DMS53 (cell line): ENCODE measurements at places on chromosomes 11 and 22.
A peak's percentile ranks its signal among the peaks of the same experiment; 100 is the strongest.

- no peak for DNase-seq
Measured at GRCh38 chr22:46908641-46909107, 146.2 kb downstream of the TBC1D22A start.

GRCh38 chr11:16179676-16180075, 176.7 kb downstream of the SOX6 start:
- DNase-seq: no peak

DNA sequence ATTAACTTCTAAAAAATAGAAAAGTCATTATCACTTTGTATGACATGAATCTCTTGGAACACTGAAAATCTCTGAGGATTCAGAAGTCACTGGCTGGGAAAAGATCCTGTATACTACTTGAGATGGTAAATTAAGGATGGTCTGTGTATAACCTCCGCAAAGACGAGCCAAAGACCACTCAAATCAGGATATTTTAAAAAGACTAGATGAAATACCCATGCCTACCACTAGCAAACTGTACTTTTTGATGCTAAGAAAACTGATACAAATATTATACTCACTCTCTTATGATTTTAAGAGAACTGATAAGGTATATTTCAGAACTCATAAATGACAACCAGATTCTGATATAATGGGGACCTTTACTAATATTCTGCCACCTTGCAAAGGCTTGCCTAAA, 78.6 kb upstream of the APOA1 start:
- DNase-seq: no peak

DNA sequence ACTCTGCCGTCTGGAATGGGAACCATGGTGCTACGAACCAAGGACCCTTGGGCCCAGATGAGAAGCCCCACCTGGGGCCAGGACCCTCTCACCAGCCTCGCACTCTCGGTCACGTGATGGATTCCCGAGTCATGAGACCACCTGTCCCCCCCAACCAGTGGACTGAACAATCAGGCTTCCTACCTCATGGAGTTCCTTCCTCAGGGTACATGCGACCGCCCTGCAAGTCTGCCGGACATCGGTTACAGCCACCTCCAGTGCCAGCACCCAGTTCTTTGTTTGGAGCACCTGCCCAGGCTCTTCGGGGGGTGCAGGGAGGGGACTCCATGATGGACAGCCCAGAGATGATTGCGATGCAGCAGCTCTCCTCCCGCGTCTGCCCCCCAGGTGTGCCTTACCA, 20.8 kb upstream of the SLC25A18 start:
- DNase-seq: no peak

DNA sequence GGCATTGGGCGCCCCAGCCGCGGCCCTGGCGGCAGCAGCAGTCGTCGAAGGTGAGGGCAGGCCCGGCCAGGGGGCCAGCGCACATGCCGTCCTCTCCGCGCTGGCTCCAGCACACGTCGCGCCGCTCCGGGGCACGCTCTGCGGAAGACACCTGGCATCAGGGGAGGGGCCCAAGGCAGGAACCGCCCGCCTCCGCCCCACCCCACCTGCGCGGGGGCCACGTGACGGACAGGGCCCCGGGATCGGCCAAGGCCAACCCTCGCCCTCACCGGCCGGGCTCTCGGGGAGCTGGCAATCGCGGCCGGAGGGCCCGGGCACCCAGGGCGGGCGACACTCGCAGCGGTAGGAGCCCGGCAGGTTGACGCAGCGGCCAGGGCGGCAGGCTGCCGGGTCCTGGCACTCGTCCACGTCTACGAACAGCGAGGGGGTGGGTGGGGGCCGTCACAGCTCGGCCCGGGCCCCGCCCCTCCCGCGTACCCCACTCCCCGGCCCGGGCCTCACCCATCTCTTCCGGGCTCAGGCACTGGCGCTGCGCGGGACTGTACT, 14.9 kb downstream of the SCYL1 start:
- DNase-seq: peak; percentile 91

DNA sequence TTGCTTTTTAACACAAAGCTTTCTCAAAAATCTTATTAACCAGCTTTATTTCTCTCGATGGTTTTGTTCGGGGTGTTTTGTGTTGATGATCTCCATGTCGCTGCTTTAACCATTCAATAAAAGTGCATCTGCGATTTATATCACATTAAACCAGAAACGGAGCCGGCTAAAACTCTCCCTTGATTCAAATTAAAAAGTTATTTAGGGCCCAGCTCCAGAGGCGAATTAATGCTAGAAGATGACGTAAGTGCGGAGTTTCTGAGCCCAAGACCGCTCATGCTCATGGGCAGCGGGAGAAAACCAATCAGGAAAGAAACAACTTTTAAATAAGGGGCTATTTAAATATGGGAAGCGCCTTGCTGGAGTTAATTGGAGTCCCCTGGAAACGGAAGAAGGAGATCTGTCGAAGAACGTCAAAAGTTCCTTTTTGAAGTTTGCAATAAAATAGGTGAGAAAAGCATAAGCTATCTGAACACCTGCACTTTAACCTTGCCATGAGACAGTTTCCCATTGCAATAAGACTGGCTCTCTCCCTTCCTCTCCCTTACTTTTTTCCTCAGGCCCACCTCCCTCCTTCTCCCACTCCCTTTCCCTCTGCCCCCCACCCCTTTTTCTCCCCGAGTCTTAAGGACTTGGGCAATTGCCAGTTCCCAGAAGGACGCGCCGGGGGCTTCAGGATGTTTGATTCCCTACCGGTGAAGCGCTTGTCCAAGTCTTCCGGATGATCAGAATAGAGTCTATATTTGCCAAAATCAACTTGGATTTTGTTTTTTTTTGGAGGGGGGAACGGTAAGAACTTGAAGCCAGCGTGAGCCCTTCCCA, 1.9 kb upstream of the DBX1 start:
- peak; percentile 40 for DNase-seq

DNA sequence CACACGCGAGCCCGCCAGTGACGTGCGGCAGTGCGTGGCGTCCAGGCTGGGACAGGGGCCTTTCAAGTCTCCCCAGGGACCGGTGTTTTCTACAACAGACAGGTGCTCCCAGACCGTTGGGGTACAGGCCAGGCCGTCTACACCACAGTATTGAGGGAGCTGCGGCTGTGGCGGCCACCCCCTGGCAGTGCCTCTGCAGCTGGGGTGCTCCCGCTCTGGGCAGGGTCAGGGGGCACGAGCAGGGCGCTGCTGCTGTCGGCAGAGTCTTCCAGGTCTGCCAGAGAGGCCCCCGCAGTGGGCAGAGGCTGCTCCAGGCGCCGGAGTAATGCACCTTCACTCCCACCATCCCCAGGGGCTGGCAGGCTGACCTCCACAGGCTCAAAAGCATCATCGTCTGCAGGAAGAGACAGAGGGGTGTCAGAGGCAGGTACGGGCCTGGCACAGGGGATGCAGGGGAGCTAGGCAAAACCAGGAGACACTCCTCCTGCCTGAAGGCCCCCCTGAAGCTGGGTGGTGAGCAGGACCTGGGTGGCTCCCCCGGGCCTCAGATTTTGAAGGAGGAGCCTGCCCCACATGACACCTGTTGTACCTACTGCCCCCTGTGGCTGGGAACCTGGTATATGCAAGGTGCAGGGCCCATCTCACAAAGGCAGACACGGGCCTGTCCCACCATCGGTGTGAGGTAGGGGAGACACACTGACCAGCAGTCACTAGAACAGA, 83.3 kb downstream of the DGCR2 start:
- DNase-seq: no peak

DNA sequence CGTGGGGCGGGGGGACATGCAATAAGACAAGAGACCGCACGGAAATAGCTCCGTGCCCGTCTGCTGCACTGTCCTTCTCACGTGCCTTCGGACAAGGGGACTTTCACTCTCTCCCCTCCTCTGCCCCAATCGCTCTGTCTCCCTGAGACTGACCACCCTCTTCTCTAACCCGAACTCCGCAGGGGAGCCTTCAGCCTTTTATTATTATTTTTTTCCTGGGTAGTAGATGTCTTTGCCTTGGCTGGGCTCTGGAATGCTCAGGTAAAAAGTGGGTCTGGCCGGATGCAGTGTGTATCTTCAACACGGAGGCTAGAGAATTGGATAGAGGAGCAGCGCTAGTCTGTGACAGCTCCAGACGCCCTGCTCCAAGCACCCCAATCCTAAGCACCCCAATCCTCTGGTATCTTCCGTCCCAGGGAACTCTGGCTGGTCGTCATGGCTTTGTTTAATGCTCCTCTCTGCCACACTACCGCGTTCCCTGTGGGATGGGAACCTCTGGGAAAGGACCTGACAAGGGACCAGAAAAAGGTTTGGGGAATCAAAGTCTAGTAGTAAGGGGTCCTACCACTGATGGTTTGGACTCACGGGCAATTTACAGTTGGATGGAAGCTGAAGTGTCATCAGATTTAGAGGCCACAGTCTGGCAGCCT, 25.1 kb upstream of the ROBO3 start:
- DNase-seq: no peak
